ENCODE measurements at places on chromosomes 3 and 15. TPM values are rescaled to one million over a fixed set of nuclear protein-coding genes. Genes with fewer than 3 reads are reported as not detected.

The CSPG4 gene
- total RNA-seq, result 31.4 TPM

The DCLK3 gene
- not detected for total RNA-seq

DNA sequence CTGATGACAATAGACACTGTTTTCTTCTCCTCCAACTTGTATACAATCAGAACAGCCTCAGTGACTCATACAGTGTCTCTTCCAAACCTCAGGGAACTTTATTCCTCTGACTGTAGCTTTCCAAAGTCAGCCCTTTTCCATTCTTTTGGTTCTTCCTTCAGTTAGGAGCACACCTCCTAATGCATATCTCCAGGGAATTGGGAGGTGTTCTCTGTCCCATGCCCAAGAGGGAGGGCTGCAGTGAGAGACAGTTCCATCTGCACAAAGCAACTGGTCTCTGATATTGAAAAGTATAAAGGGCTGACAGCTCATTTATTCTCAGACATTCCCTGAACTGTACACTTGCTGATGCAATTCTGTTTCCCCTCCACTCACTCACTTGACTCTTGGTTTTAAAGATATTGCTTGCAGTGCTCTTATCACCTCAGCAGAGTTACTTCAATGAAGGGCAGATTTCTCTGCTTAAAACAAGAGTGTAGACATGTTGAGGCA is 337.8 kb upstream of the TBC1D5 start:
- peak; percentile 57 for DNase-seq

DNA sequence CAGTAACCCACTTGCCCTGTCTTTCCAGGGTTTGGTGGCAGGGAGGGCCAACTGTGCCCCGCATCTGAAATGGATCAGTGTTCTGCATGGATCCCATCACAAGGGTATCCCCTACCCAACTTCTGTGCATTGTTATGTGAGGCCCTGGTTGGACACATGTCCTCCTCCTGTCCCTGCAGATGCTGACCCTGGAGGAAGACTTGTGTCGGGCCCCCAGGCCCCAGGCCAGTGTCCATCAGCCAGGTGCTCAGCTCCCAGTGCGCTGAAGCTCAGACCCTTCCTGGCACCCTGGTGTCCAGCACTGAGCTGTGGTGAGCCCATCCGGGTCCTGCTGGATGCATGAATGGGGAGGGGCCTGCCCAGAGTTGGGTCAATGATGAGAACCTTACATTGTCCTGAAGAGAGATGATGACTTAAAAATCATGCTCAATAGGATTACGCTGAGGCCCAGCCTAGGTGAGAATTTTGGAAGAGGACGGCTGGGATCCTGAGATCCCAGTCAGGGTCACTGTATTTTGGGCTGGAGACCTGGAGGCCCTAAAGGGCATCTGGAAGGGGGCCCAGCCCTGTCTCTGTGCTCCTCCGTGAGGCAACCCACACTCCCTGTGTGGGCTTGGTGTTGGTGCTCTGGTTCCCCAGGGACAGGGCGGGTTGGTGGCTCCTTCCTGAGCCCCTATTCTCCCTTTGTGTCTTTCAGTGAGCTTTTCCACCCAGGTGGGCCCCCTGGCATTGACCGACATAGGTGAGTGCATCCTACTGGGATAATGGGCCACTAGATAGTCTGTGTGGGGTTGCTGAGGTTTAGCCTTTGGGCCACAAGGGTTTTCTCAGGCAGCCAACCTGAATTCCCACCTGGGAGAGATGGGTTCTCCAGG is 199.1 kb downstream of the UBE3A start:
- no peak for DNase-seq

- peak; percentile 35 for DNase-seq
Measured at GRCh38 chr3:43190670-43191069, 84.8 kb upstream of the POMGNT2 start.

DNA sequence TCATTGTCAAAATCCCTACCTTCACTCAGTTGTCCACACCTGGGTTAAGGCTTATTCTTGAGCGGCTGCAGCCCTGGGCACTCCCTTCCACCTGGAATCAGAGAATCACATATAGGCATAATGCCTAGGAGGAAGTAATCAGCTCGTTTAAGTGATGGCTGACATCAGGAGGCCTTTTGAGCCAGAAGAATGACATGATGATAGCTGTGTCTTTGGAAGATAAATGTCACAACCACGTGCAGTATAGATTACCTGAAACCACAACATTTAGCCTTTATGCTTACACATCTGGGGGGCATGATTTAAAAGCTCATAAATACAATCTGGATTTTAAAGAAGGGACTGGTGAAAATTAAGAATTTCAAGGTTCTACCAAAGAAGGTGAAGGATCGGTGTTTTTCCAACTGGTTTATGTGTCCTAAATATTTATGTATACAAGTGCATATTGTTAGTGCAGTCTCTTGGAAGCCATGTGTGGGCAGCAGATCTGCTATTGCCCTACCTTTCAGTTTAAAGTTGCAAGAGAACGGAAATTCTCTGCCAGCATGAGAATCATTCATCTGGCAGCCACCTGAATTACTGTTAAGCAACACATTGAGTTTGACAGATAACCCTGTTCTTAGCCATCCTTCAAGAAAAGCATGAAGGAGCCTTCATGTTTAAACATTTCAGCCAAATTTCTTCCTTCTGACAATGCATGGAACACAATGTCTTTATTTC is 163.4 kb upstream of the NR2E3 start:
- DNase-seq, result no peak

Data from RPMI7951 (cell line).